ENCODE measurements at places on chromosomes 16 and 17. TPM values are rescaled to one million over a fixed set of nuclear protein-coding genes. Genes with fewer than 3 reads are reported as not detected.

DNA sequence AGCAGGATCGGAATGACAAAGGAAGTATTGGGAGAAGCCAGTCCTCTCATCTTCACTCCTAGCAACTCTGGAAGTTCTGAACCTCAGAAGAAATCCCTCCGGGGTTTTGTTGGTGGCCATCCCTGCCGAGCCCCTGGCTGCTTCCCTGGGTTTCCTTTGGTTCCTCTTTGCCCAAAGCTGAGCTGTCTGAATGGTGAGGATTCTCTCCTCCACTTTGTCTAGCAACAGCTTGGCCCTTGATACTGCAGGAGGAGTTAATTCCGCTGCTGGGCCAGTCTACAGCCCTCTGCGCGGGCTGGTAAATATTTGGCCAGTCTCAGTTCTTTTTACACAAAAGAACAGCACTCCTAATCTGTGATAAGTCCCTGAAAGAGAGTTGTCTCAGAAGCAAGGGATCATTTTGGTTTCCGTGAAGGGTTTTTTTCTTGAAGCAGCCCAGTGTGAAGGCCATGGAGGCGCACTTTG is 170.9 kb downstream of the RAB11FIP4 start:
- DNase-seq: no peak
- no peak overlapping the region for H3K27ac ChIP-seq
- H3K36me3 ChIP-seq: no peaks in the 10 kb centered on the region
- peaks cover 25% of the 10 kb centered on the region for H3K4me1 ChIP-seq

GRCh38 chr17:83179374-83179773 is 100.0 kb downstream of the METRNL start:
- no peaks in the 10 kb centered on the region for H3K4me1 ChIP-seq
- no peak overlapping the region for H3K27ac ChIP-seq
- no peaks in the 10 kb centered on the region for H3K36me3 ChIP-seq

DNA sequence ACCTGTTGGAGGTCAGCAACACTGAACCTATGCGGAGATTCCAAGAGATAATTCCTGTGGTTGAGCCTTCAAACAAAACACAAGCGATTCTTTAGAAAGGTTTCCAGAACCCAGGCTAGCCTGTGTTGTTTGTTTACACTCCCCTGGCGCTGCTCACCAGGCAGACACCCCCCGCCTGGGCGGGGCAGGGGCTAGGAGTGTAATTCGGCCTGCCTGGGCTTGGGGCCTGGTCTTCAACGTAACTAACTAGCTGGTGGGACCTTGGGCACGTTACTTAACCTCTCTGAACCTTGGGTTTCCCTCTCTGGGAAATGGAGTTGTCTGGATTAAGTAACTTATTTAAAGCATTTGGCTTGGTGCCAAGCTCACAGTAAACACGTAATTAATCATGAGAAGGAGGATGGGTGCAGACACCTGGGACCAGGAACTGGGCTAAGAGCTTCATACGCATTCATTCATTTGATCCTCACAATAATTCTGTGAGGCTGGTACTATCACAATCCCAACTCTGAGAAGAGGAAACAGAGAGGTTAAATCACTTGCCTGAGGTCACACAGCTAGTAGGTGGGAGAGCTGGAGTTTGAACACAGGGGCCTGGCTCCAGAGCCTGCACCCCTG is 7.6 kb upstream of the ARHGAP27 start:
- H3K4me1 ChIP-seq: peaks cover 5% of the 10 kb centered on the region
- H3K4me3 ChIP-seq: no peak overlapping the region
- H3K27me3 ChIP-seq: no peaks in the 10 kb centered on the region
- H3K27ac ChIP-seq: no peak overlapping the region

DNA sequence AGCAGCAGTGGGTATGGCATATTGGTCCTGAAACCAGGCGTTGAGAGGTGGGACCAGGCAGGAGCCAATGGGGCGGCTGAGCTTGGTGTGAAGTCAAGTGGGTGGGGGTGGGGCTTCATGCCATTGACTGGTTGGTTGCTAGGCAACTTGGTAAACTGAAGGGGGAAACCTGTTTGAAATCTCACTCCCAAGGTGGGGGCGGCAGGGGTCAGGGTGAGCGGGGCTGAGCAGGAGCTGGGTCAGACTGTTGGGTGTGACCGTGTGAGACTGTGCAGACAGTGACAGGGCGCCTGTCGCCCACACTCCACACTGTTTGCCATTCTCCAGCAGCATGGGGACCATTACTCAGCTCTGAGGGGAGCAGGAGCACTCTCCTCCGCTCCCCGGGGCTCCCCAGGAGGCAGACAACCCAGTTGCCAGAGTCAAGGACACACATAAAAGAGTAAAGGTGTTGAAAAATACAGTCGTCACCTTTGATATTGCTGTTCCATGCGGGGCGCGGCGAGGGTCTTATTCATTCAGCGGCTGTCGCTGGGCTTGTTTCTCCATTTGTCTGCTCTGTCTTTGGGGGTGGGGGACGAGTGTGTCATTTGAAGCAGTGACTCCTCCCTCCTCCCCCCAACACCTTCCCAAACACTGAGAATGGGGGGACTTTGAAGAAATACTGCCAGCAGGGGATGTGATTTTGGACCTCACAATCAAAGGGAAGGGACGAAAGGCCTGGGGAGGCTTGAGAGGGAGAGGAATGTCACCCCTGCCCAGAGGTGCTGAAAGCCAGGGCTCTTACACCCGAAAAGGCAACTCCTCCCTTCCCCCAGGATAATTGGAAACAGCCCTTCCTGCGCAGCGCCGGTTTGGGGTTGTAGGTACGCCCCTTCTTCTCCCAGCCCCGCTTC is 1.2 kb upstream of the EFNB3 start:
- no peak overlapping the region for H3K27ac ChIP-seq
- DNase-seq: no peak
- peaks cover 18% of the 10 kb centered on the region for H3K27me3 ChIP-seq
- peaks cover 26% of the 10 kb centered on the region for H3K4me1 ChIP-seq

DNA sequence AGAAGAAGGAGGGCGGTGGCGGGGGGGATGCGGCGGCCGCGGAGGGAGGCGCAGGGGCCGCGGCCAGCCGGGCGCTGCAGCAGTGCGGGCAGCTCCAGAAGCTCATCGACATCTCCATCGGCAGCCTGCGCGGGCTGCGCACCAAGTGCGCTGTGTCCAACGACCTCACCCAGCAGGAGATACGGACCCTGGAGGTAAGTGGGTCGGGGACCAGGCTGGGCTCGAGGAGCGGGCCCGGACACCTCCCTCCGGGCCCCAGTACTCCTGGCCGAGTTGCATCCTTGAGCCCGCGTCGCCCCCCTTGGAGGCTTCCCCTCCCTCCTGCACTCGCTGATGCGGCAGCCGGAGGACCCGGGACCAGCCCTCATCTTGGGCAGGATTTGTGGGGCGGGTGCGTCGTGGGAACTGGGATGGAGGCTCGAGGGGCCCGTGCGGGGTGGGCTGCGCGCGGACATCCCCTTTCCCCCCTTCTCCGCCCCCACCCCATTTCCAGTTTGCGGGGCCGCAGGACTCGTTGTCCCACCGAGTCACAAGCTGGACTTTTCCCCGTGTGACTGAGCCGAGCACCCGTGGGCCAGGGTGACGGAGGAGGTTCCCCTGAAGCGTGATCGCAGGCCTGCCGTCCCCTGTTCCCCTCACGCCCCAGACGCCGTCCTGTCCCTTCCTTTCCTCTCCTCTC is 572 bp downstream of the KSR1 start:
- peak; percentile 8 for DNase-seq
- no peaks in the 10 kb centered on the region for H3K27me3 ChIP-seq
- H3K4me3 ChIP-seq: peak overlapping the region; percentile 93
- H3K27ac ChIP-seq: peak overlapping the region; percentile 78
- H3K36me3 ChIP-seq: peaks cover 3% of the 10 kb centered on the region
- H3K4me1 ChIP-seq: peaks cover 29% of the 10 kb centered on the region

The PRSS33 gene
- not detected for polyA plus RNA-seq

The MYH11 gene
- 0.59 TPM for polyA plus RNA-seq

The RDM1 gene
- polyA plus RNA-seq: 0.32 TPM

The CD79B gene
- 21.9 TPM for polyA plus RNA-seq
